ENCODE measurements at places on chromosomes 13 and 19. TPM values are rescaled to one million over a fixed set of nuclear protein-coding genes. Genes with fewer than 3 reads are reported as not detected.

The B3GNT3 gene
- total RNA-seq = not detected

DNA sequence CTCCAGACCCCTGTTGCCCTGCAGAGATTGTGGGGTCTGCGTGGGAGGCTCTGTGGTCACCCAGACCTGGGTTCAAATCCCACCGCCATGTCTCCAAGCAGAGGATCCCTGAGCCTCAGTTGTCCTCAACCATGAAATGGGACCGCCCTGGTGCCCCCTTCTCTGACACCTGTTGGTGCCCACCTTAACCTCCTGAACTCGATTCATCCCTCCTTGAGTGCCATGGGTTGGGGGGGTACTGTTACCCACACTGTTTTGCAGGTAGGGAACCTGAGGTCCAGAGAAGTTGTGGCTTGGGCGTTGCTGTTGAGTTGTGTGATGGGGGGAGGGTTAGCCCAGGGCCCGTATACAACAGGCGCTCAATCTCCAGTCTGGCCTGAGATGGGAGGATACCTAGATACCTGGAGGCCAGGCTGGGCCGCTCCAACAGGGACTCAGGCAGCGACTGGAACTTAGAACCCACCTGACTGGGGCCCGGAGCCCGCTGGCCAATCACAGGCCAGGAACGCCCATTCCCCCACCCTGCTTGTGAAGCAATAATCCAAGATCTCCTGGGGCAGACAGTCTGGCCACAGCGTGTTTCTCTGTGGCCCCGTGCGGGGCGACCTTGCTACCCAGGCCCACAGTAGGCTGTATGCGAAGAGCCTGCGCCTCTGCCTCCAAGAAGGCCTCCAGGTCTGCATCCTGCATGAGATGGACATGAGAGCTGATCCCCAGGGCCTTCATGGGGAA, 2.8 kb downstream of the ARID3A start:
- H3K4me1 ChIP-seq = no peaks in the 10 kb centered on the region
- H3K36me3 ChIP-seq = peaks cover 3% of the 10 kb centered on the region
- H3K4me3 ChIP-seq = peak overlapping the region; percentile 22
- DNase-seq = no peak
- H3K27me3 ChIP-seq = no peaks in the 10 kb centered on the region
- no peak overlapping the region for H3K27ac ChIP-seq

- H3K4me1 ChIP-seq = peaks cover 79% of the 10 kb centered on the region
- H3K27ac ChIP-seq = no peak overlapping the region
Observed at GRCh38 chr13:52459668-52460067, 4.4 kb downstream of the CKAP2 start.

GRCh38 chr13:32036126-32036695, 4.6 kb downstream of the FRY start:
- H3K4me1 ChIP-seq = peaks cover 71% of the 10 kb centered on the region
- H3K36me3 ChIP-seq = peaks cover 2% of the 10 kb centered on the region
- no peak overlapping the region for H3K27ac ChIP-seq
- no peak for DNase-seq
- H3K27me3 ChIP-seq = peaks cover 6% of the 10 kb centered on the region
- peak overlapping the region; percentile 72 for H3K4me3 ChIP-seq

GRCh38 chr19:18605196-18605545, 1.4 kb downstream of the CRLF1 start:
- no peaks in the 10 kb centered on the region for H3K4me1 ChIP-seq
- no peak for DNase-seq
- H3K27me3 ChIP-seq = peaks cover 63% of the 10 kb centered on the region
- no peaks in the 10 kb centered on the region for H3K36me3 ChIP-seq
- peak overlapping the region; percentile 15 for H3K4me3 ChIP-seq

- H3K4me3 ChIP-seq = no peak overlapping the region
- no peak for DNase-seq
- H3K36me3 ChIP-seq = peaks cover 2% of the 10 kb centered on the region
- no peaks in the 10 kb centered on the region for H3K4me1 ChIP-seq
- peaks cover 4% of the 10 kb centered on the region for H3K27me3 ChIP-seq
Observed at GRCh38 chr13:32284927-32285632, 30.1 kb downstream of the ZAR1L start.

DNA sequence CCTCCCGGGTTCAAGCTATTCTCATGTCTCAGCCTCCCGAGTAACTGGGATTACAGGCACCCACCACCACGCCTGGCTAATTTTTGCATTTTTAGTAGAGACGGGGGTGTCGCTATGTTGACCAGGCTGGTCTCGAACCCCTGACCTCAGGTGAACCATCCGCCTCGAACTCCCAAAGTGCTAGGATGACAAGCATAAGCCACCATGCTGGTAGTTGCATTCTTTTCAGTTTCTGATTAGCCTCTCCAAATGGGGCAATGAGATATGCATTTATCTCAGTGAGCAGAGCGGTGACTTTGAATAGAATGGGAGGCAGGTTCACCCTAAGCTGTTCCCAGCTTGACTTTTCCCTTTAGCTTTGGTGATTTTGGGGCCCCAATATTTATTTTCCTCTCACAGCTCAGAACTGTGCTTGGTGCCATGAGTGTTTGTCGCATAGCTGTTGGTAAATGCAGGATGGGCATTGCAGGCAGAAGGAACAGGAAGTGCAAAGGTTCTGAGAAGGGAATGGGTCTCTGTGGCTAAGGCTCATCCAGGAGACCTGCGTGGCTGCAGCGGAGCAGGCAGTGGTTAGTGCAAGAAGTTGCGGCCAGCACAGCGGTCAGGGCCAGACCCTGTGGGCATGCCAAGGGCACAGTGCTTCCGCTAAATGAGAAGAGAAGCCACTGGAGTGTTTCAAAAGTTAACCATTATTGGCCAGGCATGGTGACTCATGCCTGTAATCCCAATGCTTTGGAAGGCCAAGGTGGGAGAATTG, 20.7 kb downstream of the LYPD3 start:
- peaks cover 25% of the 10 kb centered on the region for H3K4me1 ChIP-seq
- H3K4me3 ChIP-seq = no peak overlapping the region
- DNase-seq = no peak

All from activated T-helper 1 cell treated with anti-CD3 and anti-CD28 coated beads, Interleukin-12 subunit alpha, Interleukin-12 subunit beta, Interleukin-2, Interleukin-4 antibody, amounts not matched to agents 30 ng/mL and 10 ng/mL and 1 ng/mL, durations not matched to agents 14 hours and 24 hours and 36 hours (primary cell).